GM10248 (cell line): ENCODE measurements at places on chromosomes 1 and 21.

GRCh38 chr1:218557731-218558130 is 212.6 kb downstream of the TGFB2 start:
- DNase-seq, result no peak

GRCh38 chr1:227945891-227946623 is 1.7 kb downstream of the WNT9A start:
- peak; percentile 29 for DNase-seq

DNA sequence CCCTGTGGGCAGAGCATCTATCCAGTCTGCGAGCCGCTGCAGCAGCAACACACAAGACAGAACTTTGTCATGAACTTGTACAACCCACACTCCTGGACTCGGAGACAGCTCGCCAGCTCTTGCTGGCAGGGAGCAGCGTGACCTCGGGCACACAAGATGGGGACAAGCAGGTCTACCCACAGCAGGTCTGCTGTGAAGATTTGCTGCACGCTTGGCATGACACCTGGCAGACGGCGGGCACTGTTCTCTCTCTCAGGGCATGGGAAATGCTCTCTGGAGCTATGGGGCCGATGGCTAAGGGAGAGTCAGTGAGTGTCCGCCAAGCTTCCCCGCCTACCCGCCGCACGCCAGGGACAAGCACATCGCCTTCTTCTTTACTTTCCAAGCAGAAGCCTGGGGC is 90.0 kb downstream of the STUM start:
- no peak for DNase-seq

DNA sequence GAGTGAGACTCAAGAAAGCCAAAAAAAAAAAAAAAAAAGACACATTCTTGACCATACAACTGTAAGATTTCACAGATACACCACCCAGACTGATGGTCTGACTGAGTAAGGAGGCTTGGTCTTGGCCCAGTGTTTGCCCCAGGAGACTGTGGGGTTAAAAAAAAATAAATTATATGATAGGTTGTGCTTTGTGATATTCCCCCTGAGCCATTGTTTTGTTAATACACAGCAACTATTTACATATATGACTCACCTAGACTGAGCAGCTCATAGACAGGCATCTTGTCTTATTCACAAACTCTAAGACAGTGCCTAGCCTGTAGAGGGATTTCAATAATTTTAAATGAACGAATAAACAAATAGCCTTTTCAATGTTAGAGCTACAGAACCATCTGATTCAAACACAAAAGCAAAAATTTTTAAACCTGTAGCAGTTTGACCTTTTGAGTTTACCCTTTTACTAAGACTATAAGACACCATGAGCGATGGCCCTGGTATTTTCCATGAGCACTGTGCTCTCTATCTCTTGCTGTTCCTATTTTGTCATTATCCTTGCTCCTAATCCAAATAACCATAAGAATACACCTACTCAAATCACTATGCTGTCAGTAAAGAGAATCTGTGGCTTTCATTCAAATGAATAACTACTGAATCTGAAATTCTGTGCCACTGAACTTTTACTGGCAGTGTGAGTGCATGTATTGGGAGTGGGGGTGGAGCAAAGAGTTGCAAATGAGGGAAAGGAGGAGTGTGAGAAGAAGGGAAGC is 199.4 kb upstream of the PTBP2 start:
- no peak for DNase-seq

DNA sequence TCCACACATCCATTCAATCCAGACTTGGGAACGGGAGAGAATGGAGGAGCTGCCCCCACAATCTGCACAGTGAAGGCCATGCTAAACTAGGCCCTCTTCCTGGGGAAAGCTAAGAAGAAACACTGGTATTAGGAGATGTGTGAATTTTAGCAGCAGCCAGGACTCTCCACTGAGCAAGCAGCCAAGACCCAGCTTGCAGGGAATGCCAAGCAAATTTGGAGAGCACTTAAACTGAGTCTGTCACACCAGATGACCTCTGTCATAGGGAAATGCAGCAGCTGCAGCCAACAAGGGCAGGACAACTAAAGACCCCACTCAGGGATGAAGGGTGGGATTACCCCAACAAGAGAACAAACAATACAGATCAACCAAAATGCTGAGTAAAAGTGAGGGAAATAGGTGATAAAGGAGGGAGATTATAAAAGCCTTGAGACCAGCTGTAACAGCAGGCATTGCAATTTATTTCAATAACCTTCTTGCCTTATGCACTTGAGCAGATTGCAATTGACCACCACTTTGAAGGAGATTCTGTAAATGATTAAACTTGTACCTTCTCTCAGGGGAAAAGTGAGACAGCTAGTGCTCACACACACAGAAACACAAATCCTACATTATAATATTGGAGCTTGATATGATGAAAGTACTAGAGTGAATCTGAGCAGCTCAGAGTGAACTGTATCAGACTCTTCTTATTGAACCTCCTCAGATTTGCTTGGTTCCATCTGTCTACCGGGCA is 2.5 kb upstream of the CLCA1 start:
- DNase-seq, result no peak
